ENCODE measurements at places on chromosomes 2 and 18.

GRCh38 chr2:95030496-95030895, 5.0 kb downstream of the MAL start:
- DNase-seq: no peak

DNA sequence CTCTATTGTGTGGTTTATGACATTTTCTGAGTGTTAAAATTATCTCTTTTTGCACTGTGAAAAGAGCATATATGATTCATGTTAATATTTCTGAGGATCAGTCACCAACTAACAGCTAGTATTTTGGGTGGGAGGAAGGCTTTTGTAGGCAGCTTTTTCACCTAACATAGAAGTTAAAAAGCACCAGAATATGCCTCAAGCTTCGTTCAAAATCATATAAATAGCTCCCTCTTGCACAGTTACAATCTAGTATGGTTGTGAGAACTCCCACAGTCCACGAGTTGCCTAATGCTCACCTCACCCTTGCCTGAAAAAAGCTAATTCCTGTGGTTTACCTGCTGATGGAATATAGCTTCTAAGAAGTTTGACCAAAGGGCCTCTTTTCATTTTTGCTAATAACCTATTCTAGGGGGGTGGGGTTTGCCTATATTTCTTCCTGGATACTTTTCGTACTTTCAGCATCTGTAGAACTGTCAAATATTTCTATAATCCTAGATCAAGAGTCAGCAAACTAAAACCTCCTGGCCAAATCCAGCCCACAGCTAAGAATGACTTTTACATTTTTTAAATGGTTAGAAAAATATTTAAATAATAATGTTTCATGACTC, 167.1 kb upstream of the FOSL2 start:
- no peak for DNase-seq

DNA sequence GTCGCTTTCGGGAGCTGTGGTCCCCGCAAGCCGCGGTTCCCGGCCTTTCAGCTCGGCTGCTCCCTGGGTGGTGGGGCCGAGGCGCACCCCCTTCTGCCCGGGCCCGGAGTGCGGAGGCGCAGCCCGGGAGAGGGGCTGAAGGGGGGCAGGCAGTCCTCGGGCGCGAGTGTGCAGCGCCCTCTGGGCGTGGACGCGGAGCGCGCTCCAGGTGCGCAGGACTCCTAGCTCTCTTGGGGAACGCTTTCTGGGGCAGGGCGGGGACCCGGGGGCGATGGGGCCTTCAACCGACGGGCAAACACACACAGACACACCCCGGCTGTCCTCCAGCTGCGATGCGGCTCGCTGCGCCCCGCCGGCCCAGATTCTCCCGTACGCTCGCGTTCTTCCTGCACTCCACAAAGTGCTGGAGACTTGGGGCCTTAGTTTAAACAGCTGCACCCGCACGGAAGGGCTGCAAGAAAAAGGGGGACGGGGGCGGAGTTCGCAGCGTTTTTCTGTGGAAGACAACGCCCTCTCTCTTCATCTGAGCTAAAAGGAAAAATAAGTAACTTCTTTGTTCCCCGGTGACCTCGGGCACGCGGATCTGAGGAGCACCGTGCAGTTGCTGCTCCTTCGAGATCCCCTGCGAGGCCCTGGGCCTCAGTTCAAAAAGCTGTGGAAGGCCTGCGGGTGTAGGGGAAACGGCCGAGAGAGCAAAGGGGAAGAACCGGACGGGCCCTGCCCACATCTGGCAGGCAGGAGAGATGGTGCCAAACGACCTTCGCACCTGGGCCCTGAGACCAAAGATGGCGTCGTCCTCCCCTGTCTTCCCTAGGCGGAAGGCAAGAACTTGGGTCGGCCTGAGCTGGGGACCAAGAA, 593 bp upstream of the SDC1 start:
- DNase-seq: peak; percentile 34

DNA sequence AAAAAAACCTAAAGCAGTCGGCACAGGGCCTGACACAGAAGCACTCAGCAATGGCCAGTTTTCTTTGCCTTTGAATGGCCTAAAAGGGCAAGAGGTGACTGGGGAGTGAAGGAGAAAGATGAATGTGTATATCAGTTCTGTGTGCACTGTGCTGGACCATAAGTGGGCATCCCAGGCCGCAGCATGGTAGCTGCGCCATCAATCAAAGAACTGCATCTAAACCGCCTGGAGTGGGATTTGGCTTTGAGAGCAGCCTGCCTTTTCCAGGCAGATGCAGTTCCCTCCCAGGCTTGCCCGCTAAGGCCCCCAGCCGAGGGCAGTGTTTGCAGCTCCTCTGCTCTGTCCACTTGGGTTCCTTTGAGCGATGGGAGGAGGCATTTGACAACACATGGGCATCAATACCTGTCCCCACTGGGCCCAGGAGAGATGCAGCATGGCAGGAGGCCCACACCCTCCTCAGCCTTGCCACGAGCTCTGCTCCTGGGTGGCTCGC, 144.1 kb downstream of the FAM210A start:
- DNase-seq: no peak

GRCh38 chr2:29006092-29006979, 25.2 kb downstream of the TOGARAM2 start:
- DNase-seq: peak; percentile 9

DNA sequence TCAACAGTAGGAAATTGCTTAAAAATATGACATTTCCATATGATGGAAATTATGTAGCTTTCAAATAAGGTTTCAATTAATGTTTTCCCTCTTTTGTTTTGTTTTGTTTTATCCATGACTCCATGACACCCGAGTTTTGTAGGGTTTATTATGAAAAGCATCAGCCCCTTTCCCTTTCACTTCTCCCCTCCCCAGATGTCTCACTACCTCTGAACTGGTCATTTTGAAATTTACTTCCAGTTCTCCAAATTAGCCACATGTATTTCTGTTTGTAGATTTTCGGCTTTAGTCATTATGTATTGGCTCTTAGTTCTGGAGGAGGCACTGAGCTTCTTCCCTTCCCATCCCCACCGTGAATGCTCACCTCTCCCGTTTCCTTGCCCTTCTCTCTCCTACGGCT, 18.6 kb upstream of the VPS4B start:
- no peak for DNase-seq

GRCh38 chr2:8416849-8417832, 264.7 kb upstream of the ID2 start:
- DNase-seq: no peak

GRCh38 chr2:189440644-189440946, 679 bp upstream of the WDR75 start:
- DNase-seq: no peak

- DNase-seq: no peak
Observed at GRCh38 chr18:74530584-74530862, 3.8 kb upstream of the CNDP1 start.

- DNase-seq: no peak
Observed at GRCh38 chr2:205776720-205777119, 94.4 kb downstream of the NRP2 start.

DNA sequence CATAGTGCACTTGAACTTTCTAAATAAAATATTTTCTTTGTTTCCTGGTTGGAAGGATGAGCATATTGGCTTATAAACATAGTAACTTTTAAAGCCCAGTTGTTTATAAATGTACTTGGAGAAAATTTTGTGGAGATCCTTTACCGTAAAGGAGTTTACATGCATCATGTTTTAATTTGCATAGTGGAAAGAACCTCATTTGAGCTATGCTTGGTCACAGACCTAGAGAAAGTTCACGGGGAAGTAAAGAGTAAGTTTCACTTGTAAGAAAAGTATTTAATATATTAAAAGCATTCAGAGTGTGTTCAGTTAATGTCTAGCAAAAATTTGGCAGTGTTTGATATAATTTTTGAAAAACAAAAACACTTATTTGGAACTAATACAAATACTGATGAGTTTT, 45.3 kb downstream of the PIKFYVE start:
- no peak for DNase-seq

GRCh38 chr18:59516356-59517155, 157.5 kb upstream of the LMAN1 start:
- peak; percentile 50 for DNase-seq

DNA sequence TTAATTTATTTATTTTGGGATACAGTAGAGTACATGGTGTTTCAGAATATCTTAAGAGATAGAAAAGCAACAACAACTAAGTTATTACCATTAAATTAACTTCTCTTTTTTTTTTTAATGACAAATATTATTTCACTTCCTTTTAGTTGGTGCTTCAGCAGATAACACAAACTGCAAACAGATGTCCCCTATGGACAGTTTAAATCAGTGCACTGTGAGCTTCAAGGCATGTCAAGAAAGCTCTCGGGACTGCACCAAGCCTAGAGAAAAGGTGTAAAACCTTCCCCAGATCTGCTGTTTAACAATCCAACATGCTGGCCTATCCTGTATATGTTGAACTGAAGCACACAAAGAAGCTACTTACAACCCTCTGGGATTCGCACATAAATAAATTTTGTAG, 122.7 kb downstream of the TCF4 start:
- no peak for DNase-seq

DNA sequence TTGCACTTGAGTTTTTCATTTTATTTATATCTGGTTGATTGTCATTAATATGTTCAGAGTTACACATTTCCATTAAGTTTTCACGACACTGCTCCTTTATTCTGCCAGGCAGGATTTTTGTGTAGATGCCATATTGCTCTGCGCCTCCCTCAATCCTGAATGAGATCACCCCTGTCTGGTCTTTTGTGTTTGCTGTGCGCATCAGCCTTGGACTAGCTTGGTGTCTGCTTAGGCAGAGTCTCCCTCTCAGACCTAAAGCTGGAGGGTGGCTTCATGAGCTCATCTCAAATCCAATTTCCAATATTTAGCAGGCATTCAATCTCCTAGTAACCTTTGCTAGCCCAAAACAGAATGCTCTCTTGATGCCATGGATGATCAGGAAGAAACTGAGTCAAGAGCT, 137.4 kb downstream of the SMAD7 start:
- no peak for DNase-seq

- DNase-seq: no peak
Observed at GRCh38 chr2:200380833-200381542, 74.5 kb downstream of the SPATS2L start.

DNA sequence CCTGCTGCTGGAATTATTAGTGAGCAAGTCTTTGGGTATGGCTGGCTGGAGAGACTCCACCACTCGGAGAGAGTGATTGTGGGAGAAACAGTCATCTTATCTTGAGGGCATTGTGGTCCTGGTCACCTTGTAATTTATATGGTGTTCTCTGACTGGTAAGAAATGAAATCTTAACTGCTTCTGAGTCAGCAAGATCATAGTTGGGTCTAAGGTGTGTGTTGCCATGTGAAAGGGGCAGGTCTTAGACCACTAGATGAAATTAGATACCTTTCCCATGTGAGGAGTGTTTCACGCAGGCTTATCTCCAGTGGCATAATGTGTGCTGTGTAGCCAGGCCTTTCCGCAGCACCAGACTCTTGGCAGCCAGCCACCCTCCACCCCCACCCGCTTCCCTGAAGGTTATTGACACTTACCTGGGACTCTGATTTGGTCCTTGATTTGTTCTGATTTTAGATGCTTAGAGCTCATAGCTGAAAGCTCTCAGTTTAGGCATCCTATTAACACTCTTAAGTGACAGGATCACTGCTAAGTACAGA, 7.7 kb downstream of the MAPRE3 start:
- peak; percentile 58 for DNase-seq

GRCh38 chr2:15412309-15412708, 148.8 kb downstream of the NBAS start:
- DNase-seq: no peak

DNA sequence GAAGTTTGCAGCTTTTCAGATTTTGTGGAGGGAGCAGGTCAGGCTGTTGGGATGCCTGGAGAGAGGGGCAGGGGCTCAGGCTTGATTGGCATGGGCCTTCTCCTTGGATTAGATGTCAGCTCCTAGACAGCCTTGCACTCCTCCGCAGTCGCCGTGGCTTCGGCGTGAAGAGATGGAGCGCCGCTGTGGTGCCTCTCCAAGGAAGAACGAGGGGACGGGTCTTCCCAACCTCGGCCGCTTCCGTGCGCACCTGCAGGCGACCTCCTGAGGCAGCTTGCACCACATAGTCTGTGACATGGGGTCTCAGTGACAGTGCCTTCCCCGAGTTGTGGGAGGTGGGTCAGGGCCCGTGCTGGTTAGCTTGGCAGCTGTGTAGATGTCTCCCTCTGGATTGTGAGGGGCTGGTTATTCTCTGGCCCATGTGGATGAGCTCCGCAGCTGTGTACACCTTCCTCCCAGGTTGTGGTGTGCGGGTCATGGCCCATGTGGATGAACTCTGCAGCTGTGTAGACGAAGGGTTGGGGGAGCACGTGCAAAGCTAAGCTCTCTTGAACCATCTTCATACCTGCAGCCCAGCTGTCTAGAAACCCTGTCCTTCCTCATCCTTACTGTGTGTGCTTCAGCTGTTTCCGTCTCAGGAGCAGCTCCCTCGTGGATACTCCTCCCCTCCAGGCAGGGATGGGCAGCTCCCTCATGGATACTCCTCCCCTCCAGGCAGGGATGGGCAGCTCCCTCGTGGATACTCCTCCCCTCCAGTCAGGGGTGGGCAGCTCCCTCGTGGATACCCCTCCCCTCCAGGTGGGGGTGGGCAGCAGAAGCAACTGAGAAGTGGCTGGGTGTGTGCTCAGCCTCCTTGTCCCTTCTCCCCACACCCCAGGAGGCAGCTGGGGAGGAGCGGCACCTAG, 170.3 kb downstream of the LDLRAD4 start:
- DNase-seq: no peak

GRCh38 chr2:232998666-232998985, 14.4 kb downstream of the NGEF start:
- DNase-seq: no peak

- DNase-seq: peak; percentile 35
Observed at GRCh38 chr2:201448701-201449100, 2.6 kb downstream of the TRAK2 start.

- DNase-seq: no peak
Observed at GRCh38 chr2:65465124-65465523, 32.7 kb upstream of the SPRED2 start.

GRCh38 chr2:141805302-141805701, 325.5 kb downstream of the LRP1B start:
- no peak for DNase-seq

DNA sequence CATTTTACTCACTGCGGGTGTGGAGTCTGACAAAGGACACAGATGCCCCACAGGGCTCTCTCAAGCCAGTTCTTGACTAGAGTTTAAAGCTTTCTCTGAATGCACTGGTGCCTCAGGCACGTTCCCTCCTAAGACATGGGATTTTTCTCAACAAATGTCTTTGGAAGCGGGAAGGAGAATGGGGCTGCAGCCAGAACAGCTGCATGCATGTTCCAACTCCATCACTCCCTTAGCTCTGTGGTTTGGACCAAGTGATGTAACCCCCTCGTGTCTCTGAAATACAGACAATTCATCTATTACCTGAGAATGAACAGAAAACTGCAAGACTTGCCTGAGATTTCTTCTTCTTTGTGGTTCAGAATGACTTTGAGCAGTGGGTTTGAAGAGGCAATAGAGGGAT, 141.7 kb upstream of the SERPINE2 start:
- no peak for DNase-seq

GRCh38 chr18:63883617-63884016, 3.9 kb upstream of the SERPINB2 start:
- DNase-seq: no peak
